ENCODE measurements at places on chromosomes 6 and 20. TPM values are rescaled to one million over a fixed set of nuclear protein-coding genes. Genes with fewer than 3 reads are reported as not detected.

Gene BPI
- total RNA-seq, result not detected

GRCh38 chr6:108565893-108566292 is 5.2 kb downstream of the FOXO3 start:
- no peak for DNase-seq

Gene LST1
- total RNA-seq, result not detected

DNA sequence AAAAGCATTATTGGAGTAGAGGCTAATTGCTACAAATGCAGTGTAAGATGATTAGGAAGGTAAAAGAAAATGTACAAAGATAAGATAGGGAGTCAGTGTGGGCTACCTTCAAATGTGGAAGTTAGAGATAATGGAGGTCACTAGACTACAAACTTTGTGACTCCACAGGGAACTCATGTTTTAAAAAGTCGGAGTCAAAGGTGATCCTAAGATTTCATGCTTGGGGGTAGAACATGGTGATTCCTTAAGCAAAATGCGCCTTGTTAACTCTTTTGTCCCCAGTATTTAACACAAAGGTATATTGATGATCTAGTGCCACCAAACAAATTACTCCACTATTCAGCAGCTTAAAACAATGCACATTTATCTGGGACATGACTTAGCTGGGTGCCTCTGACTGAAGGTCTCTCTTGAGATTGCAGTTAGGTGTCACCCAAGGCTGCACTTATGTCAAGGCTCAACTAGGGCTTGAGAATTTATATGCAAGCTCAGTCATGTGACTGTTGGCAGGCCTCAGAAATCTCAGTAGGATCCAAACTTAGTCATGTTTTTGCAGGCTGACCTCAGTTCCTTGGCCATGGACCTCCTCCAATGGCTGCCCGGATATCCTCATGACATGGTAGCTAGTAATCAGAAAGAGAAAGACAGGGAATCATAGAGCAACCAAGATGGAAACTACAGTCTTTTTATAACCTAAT is 11.4 kb upstream of the SNX9 start:
- no peak for DNase-seq

- no peak for DNase-seq
These were observed 3.2 kb upstream of the HLA-DMB start for GRCh38 chr6:32943864-32944649.

DNA sequence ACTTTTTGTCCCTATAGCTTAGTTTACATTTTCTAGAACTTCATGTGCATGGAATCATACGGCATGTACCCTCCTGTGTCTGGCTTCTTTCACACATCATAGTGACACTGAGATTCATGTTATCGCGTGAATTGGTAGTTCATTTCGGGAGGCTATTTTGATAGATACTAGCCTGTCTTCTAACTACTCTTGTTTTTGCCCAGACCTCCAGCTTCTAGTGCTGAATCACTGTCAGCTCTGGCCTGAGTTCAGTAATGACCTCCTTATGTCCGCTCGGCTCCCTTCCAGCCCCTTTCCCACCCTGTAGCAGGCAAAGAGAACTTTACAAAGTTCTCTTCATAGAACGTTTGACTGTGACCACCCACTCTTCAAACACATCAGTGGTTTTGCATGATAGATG is 14.1 kb downstream of the MYBL2 start:
- DNase-seq, result no peak

- DNase-seq, result no peak
These were observed 16.8 kb downstream of the ETV7 start for GRCh38 chr6:36370638-36371037.

Gene RIPPLY2
- total RNA-seq, result not detected

- no peak for DNase-seq
These were observed 280.5 kb upstream of the MMS22L start for GRCh38 chr6:97563529-97563928.

Gene BTN1A1
- total RNA-seq, result not detected

Gene PTPRK
- total RNA-seq, result 127 TPM

- DNase-seq, result peak; percentile 84
These were observed 3.1 kb downstream of the PXDC1 start for GRCh38 chr6:3748208-3749066.

DNA sequence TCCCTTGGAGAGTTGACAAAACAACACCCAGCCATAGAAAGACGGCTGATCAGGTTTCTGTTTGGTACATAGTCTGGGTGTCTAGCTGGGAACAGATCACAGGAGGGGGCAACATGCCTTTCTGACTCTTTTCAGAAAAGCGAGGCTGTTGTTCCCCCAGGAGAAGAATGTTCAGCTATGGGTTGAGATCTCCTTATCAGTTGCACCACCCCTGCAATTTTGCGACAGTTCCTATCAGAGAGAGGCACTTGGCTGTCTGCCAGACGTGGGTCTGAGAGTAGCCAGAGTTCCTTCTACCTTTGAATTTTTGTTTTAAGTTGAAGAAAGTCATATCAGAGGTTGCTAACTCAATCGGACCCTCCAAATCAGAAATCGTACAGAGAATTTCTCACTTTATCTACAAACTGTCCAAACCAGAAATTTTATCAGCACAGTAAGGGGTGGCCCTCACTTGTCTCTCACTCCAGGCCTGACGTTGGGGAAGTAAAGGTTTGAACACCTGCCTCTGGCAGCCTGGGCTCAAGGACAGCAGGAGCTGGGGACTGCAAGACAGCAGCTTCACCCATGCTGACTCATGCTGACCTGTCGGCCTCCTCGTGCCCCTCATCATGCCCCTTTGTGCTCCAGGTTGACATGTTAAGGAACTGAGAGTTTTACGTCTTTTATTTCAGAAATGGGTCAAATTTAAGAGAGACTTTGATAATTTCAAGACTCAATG is 42.3 kb downstream of the TMC2 start:
- DNase-seq, result no peak

Gene NMBR
- total RNA-seq, result not detected

GRCh38 chr6:39309942-39310531 is 4.2 kb downstream of the KCNK17 start:
- peak; percentile 94 for DNase-seq

DNA sequence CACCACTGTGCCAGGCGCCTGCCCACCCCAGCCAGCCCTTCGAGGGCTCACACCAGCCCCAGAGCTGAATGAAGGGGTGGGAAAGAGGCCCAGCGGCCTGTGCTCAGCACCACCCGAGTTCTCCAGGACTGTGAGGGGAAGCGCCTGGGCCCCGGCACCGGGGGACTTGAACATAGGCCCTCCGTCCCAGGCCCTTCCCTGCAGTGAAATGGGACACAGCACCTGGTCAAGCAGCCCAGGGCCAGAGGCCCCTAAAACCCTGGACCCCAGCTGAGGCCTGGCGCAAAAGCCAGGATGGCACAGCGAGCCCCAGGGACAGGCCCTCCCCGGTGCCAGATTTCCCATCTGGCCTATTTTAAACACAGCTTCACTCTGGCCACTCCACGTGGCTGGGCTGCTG is 4.0 kb downstream of the KCNQ2 start:
- DNase-seq, result no peak

- DNase-seq, result no peak
These were observed 40.4 kb upstream of the ARFGEF2 start for GRCh38 chr20:48880981-48881657.

DNA sequence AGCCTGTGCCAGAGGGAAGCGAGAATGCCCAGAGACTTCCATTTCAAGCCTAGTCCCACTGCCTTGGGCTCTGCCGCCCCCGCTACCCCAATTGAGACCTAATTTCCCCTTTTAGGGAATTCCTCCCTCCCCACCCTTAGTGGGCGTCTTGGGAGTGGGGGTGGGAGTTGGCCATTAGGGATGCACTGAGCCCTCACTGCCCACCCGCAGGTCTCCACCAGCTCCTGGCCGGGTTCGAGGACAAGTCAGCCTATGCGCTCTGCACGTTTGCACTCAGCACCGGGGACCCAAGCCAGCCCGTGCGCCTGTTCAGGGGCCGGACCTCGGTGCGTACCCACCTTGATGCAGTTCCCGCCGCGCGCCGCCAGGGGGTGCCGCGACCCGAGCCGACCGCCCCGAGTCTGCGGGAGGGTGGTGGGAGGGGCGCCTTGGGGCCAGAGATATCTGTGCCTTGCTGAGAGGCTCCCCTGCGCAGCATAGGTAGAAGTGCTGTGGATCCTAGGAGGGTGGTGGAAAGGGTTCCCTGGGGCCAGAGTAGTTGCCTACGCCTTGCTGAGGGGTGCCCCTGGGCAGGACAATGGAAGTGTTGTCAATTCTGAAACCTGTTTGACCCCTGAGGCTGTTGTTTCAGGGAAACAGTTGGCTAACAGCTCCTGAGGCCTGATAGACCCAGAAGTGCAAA is 9.2 kb downstream of the ITPA start:
- peak; percentile 48 for DNase-seq

Gene PRL
- total RNA-seq, result not detected

DNA sequence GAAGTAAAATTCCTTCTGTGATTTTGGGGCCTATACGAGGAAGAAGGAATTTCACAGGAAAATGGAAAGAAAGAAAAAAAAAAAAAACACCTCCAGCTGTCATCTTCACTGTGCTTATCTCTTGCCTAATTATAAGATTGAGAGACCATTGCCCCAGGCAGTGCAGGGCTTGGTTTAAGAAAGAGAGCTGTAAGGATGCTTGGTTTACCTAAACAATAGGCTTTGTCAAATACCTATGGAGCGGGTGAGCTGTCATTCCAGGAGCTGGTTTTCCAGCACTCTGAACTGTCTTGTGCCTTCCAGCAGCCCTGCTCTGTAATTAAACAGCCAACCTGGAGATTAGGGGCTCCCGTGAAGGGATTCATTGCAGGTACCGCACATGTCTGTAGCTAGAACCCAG is 137.8 kb downstream of the EDN3 start:
- no peak for DNase-seq

GRCh38 chr6:105859457-105859856 is 226.7 kb upstream of the PRDM1 start:
- DNase-seq, result no peak

DNA sequence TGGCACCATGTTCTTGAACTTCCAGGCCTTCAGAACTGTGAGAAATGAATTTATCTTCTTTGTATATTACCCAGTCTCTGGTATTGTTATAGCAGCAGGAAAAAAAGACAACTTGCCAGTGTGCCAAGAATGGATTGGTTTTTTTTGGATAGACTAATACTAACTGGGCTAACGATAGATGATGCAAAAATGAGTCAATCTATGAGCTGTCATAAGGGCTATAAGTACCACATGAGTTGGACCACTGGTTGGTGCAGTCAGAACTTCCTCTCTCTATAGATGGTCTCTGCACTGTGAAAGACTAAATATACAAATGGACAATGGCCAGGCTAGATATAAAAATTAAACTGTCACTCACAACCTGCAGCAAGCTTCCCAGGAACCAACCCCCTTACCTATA is 87.6 kb upstream of the COL21A1 start:
- DNase-seq, result no peak

- DNase-seq, result no peak
These were observed 69.8 kb upstream of the LYRM2 start for GRCh38 chr6:89708316-89708715.

Gene VWA7
- 5.6 TPM for total RNA-seq

DNA sequence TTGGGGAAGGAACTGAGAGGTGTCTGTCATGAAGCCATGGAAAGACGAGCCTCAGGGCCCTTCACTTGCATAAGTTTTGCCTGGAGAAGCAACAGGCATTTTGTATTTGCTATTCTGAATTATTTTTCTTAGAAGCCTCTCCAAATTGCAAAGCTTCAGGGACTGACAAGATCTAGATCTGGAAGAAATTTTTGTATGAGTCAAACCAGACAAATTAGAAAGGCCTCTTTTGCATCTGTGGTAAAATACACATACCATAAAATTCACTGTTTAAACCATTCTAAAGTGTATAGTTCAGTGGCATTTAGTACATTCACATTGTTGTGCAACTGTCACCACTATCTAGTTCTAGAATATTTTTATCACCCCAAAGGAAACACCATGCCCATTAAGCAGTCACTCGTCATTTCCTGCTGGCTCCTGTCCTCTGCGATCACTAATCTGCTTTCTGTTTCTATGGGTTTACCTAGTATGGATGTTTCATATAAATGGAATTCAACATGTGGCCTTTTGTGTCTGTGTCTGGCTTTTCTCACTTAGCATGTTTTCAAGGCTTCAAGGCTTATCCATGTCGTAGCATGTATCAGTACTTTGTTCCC is 269.1 kb downstream of the PHF3 start:
- DNase-seq, result no peak

DNA sequence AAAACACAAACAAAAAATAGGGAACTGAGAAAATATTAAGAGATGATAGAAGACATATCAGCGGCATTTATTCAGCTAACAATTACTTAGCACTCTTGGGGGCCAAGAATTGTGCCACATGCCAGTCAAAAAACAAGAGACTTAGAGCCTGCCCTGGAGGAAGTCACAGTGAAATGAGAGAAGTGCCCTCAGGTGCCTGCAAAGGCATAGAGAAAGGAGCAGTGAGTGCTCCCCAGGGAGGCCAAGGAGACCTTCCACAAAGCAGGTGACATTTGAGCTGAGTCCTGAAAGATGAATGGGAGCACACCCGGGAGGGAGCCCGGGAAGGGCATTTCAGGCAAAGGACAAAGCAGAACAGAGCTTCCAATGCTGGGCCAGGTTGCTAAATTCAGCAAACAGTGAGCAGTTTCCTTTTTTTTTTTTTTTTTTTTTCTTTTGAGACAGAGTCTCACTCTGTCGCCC is 184.7 kb upstream of the JARID2 start:
- no peak for DNase-seq

Gene NAA20
- total RNA-seq, result 50.9 TPM

DNA sequence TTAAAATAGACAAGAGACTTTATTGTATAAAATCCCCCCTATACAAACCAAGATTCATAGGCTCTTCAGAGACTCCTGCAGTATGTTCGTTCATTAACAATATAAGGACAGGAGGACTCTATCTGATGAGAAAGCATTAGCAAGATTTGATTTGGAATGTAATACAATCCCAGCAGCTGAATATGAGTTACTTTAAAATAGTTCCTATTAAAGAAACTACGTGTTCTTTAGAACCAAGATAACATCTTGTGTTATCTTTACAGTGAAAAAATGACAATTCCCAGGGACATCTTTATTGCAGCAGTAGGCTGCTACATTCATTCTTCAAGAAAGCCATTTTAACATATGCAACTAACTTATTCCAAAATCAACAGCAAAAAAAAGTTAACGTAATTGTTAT is 1360.1 kb upstream of the GJE1 start:
- DNase-seq, result no peak

- no peak for DNase-seq
These were observed 23.7 kb upstream of the PCMTD2 start for GRCh38 chr20:64231621-64232550.

GRCh38 chr6:46655803-46656202 is 3.0 kb downstream of the SLC25A27 start:
- DNase-seq, result peak; percentile 37

GRCh38 chr6:116575227-116575626 is 3.9 kb downstream of the RWDD1 start:
- no peak for DNase-seq

Gene NKX2-4
- total RNA-seq, result not detected

GRCh38 chr20:44688053-44688625 is 27.0 kb upstream of the CCN5 start:
- no peak for DNase-seq

DNA sequence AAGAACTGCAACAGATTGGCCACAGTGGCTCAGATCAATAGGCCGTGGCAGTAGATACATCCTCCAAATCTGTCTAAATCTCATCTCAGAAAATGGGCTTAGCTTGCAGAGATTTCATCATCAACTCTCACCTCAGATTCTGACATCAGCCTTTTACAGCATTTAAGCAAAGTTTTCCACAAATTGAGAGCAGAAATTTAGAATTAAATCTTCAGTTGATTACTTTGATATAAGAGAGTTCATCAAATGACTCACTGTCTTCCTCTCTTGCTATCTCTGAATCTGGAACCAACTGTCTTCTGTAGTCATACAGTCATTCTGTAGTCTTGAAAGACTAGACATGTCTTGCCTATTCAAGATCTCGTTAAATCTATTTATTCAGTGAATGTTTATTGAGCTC is 45.2 kb upstream of the CTAGE9 start:
- no peak for DNase-seq

- DNase-seq, result no peak
These were observed 1299.3 kb upstream of the GJE1 start for GRCh38 chr6:140833408-140833807.
